CD4-positive, alpha-beta T cell (primary cell): ENCODE measurements at places on chromosomes 1 and 21.
A peak's percentile ranks its signal among the peaks of the same experiment; 100 is the strongest.

GRCh38 chr21:26116456-26117011 lies 54.0 kb downstream of the APP start:
- no peaks in the 10 kb centered on the region for H3K27me3 ChIP-seq
- H3K36me3 ChIP-seq: no peaks in the 10 kb centered on the region
- H3K4me3 ChIP-seq: no peak overlapping the region

DNA sequence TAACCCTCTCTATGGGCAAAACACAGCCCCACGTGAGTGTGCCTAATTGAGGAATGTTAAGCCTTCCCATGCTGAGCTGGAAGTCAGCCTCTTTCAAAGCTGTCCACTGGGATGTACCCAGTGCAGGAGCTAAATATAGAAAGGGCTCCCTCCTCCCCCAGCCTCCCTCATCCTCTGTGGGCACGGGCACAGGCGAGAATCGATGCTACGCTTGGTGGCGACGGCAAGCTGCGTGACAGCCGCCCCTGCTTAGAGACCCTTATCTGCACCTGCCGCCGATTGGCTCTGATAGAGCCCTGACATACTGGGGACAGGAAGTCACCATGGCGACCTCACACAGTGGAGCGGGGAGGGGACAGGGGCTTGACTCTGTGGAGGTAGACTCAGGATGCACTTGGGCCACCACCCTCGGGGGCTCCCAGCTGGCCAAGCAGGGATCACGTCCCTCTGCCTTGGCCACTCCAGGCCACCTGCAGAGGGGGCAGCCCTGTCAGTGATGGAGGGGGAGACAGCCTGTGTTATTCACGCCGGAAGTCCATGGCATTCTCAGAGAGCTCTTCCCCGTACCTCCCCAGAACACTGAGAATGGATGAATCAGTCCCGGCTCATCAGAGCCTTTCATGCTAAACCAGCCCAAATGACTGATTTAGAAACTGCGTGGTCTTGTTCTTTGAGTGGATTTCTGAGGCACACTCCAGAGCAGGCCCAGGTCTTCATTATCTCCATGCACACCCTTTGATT lies 84.8 kb downstream of the KCND3 start:
- H3K4me3 ChIP-seq: no peak overlapping the region
- peaks cover 4% of the 10 kb centered on the region for H3K4me1 ChIP-seq
- H3K27ac ChIP-seq: no peak overlapping the region
- DNase-seq: no peak
- peaks cover 12% of the 10 kb centered on the region for H3K27me3 ChIP-seq
- no peaks in the 10 kb centered on the region for H3K36me3 ChIP-seq

GRCh38 chr1:244104309-244105060 lies 53.4 kb downstream of the ZBTB18 start:
- peaks cover 2% of the 10 kb centered on the region for H3K27me3 ChIP-seq
- H3K4me3 ChIP-seq: no peak overlapping the region

GRCh38 chr1:49864581-49864980 lies 159.2 kb downstream of the AGBL4 start:
- no peaks in the 10 kb centered on the region for H3K36me3 ChIP-seq
- H3K27me3 ChIP-seq: no peaks in the 10 kb centered on the region
- H3K4me1 ChIP-seq: no peaks in the 10 kb centered on the region
- no peak overlapping the region for H3K27ac ChIP-seq

DNA sequence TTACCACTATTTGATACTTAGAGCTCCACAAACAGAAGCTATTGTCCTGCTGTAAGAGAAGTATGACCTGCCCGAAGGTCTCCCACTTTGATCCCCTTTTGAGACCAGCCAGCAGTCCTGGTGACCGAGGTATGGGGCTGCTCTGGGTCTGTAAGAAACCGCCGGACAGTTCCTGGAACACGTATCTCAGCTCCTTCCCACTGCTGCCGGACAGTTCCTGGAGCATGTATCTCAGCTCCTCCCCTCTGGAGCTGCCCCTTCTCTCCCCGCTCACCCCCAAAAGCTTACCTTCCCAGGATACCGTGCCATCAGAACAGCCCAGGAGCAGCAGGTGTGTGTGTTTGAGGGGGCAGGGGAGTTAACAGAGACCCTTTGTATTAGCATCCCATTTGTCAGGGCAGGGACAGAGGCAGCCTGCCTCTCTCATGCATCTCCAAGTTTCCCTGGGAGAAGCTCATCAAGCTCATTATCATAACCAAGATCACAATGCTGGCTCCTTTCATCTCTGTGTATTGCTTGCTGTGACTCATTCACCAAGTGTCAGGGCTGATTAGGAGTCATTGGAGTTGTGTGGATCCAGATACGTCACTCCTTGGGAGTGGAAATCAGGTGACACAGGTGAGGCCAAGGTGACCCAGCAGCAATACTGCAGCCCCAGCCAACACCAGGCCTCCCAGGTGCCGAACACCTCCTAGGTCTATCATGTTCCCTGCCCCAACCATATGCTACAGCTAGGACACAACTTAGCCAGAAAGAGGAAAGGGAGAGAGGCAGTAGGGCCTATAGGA lies 25.3 kb downstream of the OPTC start:
- no peak overlapping the region for H3K27ac ChIP-seq
- DNase-seq: no peak
- no peaks in the 10 kb centered on the region for H3K27me3 ChIP-seq
- no peaks in the 10 kb centered on the region for H3K36me3 ChIP-seq

GRCh38 chr1:198176179-198176578 lies 19.4 kb downstream of the NEK7 start:
- H3K4me1 ChIP-seq: peaks cover 33% of the 10 kb centered on the region
- no peaks in the 10 kb centered on the region for H3K27me3 ChIP-seq
- H3K36me3 ChIP-seq: no peaks in the 10 kb centered on the region
- H3K4me3 ChIP-seq: no peak overlapping the region

DNA sequence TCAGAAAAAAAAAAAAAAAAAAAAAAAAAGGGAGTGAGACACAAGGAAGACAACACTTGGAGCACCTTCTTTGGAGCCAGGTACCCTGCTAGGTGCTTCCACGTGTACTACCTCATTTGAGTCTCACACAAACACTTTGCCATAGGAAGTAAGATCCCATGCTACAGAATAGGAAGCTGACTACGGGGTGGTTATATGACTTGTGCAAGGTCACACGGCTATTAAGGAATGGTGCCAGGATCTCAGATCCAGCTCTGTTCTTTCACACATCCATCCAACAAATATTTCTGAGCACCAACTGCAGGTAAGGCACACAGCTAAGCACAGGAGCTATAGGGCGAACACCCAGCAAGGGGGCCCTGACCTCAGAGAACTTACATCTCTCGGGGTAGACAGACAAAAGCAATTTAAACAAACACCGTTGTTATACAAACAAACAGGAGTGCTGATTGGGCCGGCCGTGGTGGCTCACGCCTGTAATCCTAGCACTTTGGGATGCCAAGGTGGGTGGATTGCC lies 22.4 kb downstream of the PTAFR start:
- no peaks in the 10 kb centered on the region for H3K4me1 ChIP-seq
- H3K27me3 ChIP-seq: no peaks in the 10 kb centered on the region
- H3K36me3 ChIP-seq: no peaks in the 10 kb centered on the region
- no peak overlapping the region for H3K27ac ChIP-seq

DNA sequence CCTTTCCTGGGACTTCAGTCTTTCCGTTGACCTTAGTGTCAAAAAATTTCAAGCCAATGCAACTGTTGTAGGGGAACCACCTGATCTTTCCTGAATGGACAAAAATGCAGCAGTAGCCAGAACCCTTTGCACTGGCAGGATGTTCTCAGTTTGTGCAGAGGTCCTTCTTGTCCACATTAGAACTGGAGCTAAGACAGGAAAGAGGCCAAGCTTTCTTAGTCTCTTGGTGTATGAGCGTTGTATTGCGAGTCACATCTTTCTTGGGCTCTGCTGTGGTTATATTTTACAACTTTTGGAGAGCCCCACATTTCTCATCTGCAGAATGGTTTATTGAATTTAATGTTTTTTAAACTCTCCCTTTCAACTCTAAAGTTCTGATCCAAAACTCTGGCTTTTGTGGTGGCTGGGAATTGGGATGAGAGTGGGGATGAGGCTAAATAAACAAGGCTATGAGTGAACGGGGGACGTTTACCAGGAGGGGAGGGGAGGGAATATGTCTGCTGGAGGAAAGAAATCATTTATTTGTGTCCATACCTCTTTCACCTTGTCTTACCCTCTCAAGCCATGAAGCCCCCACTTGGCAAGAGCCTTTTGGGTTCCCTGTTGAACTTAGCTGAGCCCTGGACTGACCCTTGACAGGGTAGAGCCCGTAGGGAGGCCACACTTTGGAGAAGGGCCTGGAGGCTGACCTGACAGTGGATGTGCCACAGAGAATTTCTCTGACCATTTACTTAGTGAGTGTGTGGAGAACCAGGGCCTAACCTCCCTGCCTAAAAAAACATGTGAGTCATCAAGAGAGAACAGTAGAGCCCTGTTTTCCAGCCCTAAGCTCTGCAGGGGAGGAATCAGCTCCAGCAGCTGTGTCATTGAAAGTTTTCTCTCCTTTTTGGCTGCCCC lies 586 bp downstream of the CHI3L2 start:
- H3K4me3 ChIP-seq: no peak overlapping the region
- peak overlapping the region; percentile 62 for H3K27ac ChIP-seq
- DNase-seq: no peak
- H3K4me1 ChIP-seq: peaks cover 70% of the 10 kb centered on the region

DNA sequence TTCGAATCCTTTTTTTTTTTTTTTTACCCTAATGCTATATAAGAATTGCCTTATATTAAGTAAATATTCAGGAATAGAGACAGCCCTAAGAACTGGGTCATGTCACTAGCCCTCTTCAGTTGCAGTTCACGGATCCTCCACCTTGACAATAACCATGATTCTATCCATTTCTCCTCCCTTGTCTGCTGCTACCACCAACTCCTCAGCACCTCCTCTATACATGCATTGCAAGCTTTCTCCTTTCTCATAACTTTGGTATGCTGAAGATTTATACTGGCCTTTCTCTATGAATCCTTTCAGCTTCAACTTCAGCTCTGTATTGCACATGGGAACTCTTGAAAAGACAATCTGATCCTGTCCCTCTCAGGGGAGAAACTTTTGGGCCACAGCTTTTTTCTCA lies 14.3 kb upstream of the DR1 start:
- no peaks in the 10 kb centered on the region for H3K4me1 ChIP-seq
- no peaks in the 10 kb centered on the region for H3K27me3 ChIP-seq
- no peak overlapping the region for H3K27ac ChIP-seq
- H3K4me3 ChIP-seq: no peak overlapping the region
- no peaks in the 10 kb centered on the region for H3K36me3 ChIP-seq

- no peak for DNase-seq
- H3K4me3 ChIP-seq: no peak overlapping the region
- H3K27me3 ChIP-seq: peaks cover 7% of the 10 kb centered on the region
These were observed 64.3 kb upstream of the ADARB1 start for GRCh38 chr21:45010096-45010495.

DNA sequence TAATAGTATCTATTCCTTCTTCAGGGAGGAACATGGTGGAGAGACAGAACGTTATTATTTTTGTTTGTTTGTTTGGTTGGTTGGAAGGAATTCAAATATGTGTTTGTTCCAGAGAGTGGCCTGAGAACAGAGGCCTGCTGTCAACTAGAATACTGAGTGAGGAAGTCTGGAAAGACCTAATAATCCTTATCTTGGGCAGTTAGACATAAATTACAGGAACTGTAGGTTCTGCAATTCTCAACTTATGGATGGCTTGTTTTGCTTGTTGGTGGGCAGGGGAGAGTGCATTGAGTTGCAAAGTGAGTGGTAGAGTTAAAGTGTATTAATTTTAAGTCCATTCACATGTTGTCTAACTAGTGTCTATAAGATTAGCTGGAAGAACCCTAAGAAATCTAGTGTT lies 197.6 kb downstream of the BACH1 start:
- no peak overlapping the region for H3K27ac ChIP-seq
- no peaks in the 10 kb centered on the region for H3K27me3 ChIP-seq
- DNase-seq: no peak
- H3K36me3 ChIP-seq: no peaks in the 10 kb centered on the region
- no peak overlapping the region for H3K4me3 ChIP-seq

DNA sequence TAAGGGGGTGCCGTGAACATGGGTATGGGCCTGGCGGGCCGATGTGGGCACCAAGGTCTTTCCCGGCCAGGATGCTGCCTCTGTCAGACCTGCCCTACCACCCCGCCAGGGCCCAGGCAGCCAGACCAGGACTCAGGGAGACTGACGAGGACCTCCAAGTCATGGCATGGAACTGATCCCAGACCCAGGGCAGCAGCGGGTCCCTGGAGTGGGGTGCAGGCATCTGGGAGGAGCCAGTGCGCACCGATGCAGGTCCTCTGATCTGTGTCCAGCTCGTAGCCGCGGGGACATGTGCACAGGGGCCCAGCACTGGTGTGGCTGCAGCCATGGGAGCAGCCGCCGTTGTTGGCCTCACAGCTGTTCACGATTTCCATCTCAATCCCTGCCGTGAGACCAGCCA lies 56.8 kb downstream of the ARHGEF16 start:
- H3K27ac ChIP-seq: no peak overlapping the region
- H3K4me3 ChIP-seq: no peak overlapping the region
- H3K36me3 ChIP-seq: peaks cover 7% of the 10 kb centered on the region
- no peak for DNase-seq

GRCh38 chr1:188065917-188066316 lies 1237.2 kb downstream of the PLA2G4A start:
- H3K4me1 ChIP-seq: no peaks in the 10 kb centered on the region
- no peak for DNase-seq
- no peak overlapping the region for H3K27ac ChIP-seq

DNA sequence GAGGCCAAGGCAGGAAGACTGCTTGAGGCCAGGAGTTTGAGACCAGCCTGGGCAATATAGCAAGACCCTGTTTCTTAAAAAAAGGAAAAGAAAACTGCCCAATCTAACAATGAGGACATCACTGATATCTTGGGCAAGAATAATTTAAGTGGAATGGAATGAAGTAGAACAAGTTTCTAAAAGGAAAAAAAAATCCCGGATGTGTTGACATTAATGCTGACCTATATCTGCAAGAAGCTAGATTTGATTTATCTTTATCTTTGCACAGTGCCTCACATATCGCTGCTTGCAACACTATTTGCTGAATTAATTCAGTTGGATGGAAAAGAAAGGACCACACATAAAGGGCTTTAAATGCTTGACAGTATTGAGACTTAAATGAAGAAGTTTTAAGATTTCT lies 27.8 kb downstream of the DIPK1A start:
- no peak for DNase-seq
- no peaks in the 10 kb centered on the region for H3K27me3 ChIP-seq
- H3K4me1 ChIP-seq: peaks cover 15% of the 10 kb centered on the region

- no peak overlapping the region for H3K4me3 ChIP-seq
- peaks cover 3% of the 10 kb centered on the region for H3K36me3 ChIP-seq
- peak; percentile 67 for DNase-seq
These were observed 41.7 kb downstream of the PRKCZ start for GRCh38 chr1:2091611-2092604.

- H3K27ac ChIP-seq: no peak overlapping the region
- no peak for DNase-seq
- H3K4me3 ChIP-seq: peak overlapping the region; percentile 48
- peaks cover 63% of the 10 kb centered on the region for H3K4me1 ChIP-seq
- no peaks in the 10 kb centered on the region for H3K36me3 ChIP-seq
These were observed 511 bp downstream of the EFNA3 start for GRCh38 chr1:155079210-155079486.

GRCh38 chr21:35046880-35047229 lies 2.2 kb downstream of the RUNX1 start:
- H3K27me3 ChIP-seq: no peaks in the 10 kb centered on the region
- peaks cover 69% of the 10 kb centered on the region for H3K4me1 ChIP-seq
- peak overlapping the region; percentile 91 for H3K4me3 ChIP-seq
- peaks cover 14% of the 10 kb centered on the region for H3K36me3 ChIP-seq
- H3K27ac ChIP-seq: peak overlapping the region; percentile 93

GRCh38 chr1:51189421-51190073 lies 46.5 kb upstream of the RNF11 start:
- no peak overlapping the region for H3K4me3 ChIP-seq
- H3K4me1 ChIP-seq: no peaks in the 10 kb centered on the region
- no peak overlapping the region for H3K27ac ChIP-seq
- DNase-seq: peak; percentile 22
